Epithelial cell of prostate (primary cell): ENCODE measurements at places on chromosomes 7 and 10.

GRCh38 chr10:107031931-107032699 is 132.4 kb downstream of the SORCS1 start:
- no peak for DNase-seq

- no peak for DNase-seq
Measured at GRCh38 chr10:74875966-74876365, 49.6 kb downstream of the KAT6B start.

DNA sequence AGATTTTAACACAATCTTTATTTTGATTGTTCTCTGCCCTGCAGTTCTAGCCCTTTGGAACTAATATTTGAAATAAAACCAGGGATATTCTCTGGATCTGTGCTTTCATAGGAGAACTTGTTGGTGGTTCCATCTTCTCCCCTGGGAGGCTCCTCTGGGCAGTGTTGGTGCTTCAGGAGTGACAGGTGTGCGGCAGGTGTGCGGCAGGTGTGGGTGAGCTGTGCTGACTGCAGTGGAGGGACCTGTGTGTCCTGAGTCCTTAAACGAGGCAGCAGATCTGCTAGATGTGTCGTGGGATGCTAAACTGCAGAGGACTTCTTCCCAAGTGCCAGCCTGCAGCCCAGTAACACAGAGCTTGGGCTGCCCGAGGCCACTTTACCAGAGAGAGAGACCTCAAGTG is 98.4 kb downstream of the LYZL1 start:
- DNase-seq, result no peak

GRCh38 chr10:110365356-110366143 is 60.8 kb upstream of the SMNDC1 start:
- DNase-seq, result no peak

DNA sequence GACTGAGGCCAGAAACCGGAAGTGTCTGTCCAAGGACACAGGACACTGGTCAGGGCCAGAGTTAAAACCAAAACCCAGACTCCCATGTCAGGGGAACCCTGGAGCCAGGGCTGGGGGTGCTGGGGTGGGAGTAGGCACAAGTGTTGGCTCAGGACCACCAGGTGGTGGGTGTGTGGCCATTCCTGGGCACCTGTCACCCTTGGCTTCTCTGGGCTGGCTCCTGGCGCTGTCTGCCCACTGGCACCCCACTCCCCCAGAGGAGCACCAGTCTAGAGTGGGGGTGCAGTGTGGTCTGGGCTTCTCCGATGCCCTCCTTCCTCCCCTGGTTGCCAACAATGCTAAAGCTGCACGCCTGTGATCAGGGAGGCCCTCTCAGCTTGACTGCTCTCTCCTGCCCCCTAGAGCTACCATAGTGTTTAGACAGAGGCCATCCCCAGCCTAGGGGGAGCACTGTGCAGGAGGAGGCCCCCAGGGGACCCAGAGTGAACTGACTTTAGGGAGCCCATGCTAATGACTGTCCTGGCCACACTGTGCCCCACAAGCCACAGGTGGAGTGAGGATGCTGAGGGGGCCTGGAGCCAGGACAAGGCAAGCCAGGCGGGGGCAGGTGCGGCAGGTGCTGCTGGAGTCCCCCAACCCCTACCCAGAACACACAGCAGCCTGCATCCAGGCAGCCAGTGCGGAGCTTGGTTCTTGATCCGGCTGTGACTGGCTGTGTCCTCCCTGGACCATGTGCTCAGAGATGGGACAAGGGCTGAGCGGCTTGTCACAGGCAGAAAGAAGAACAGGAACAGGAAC is 11.0 kb downstream of the RASGEF1A start:
- no peak for DNase-seq

GRCh38 chr10:101012525-101013364 is 13.1 kb downstream of the LZTS2 start:
- peak; percentile 64 for DNase-seq

DNA sequence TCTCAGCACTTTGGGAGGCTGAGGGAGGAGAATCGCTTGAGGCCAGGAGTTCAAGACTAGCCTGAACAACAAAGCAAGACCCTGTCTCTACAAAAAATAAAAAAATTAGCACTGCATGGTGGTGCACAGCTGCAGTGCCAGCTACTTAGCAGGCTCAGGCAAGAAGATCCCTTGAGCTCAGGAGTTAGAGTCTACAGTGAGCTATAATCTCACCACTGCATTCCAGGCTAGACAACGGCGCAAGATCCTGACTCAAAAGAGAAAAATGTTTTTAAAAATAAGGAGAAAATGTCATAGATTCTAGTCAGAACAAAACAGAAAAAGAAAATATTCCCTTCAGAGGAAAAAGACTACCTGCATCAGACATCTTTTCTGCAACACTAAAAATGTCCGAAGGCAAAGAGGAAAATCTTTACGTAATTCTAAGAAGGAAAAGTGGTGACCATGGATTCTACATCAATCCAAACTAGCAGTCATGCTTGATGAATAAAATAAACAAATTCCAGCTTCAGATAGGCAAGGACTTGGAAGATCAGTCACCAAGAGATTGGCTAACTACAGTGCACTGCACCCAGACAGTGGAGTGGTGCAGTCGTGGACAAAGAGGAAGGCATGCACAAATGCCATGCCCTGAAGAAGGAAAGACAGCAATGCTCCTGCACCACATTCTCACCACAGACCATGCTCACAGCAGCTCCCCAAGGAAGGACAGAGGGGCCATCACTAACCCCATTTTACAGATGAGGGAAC is 54.3 kb downstream of the ERCC6 start:
- DNase-seq, result no peak

DNA sequence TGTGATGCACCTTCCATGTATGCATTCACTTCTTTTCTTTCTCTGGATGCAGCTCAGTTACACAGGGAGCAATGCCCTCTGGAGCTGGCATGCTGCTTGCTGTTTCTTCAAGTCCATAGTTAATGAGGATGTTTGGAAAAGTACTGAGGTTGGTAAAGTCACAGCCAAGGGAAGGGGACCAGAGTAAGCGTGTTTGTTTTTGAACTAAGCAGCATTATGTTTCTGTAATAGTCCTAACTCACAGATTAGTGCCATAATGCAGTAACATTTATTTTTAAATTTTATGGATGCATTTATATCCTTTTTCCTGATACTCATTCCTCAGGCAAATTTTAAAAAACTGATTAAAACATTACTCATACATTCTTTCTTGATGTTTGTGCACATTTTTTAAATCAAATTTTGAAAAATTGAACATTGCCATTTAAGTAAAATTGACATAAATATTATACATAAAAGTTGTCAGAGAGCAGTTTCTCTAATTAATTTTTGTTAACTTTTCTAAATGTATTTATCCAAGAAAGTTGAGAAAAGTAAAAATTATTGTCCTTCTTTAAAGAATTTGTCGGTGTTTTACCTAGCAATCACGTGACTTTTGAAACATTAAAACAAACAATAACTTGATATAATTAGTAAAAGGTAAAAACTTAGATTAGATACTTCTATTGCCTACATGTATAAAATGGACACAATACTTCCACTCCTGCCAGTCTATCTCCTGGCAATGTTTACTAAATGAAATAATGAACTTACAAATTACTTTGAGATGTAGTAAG is 659.6 kb upstream of the ANKRD30A start:
- no peak for DNase-seq

GRCh38 chr7:82343716-82344115 is 99.9 kb downstream of the CACNA2D1 start:
- no peak for DNase-seq

GRCh38 chr10:89395141-89395540 is 2.7 kb downstream of the IFIT1 start:
- DNase-seq, result no peak

DNA sequence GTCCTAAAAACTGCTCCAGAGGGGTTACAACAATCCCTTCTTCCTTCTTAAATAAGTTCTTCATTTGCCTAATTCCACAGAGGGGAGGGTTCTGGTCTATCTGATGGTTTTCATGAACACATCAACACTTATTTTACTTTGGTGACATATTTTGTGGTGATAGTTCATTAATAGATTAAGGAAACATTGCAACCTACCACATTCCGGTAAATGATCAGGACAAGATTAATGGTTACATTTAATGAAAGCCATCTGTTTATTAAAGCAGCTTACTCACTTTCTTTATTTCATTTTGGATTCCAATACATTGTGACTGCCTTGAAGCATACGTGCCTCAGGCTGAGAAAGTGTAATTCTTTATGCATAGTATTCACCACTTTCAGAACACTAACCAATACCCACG is 101.0 kb downstream of the SKIDA1 start:
- DNase-seq, result no peak

DNA sequence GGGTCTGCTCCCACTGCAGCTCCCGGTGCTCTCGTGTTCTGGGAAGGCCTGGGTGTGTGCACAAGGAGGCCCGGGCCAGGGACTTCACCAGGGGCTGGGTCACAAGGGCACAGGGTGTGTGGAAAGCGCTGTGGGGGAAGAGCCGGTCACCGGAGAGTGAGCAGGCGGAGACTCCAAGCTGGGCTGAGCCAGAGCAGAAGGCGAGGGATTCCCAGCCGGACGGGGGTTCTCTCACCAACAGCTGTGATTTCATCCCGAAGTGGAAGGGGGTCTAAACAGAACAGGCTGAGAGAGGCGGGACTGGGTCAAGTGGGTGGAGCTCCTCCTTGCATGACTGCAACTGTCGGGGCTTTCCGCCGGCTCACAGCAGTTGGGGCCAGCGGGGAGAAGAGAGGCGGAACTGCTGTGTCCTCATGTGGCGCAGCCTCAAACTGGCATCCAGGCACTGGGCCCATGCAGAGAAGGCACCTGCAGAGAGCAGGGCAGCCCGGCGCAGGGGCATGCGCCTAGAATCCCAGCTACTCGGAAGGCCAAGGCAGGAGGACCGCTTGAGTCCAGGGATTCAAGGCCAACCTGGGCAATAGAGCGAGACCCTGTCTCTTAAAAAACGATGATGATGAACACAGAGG is 7.6 kb upstream of the ORAI2 start:
- no peak for DNase-seq

- DNase-seq, result no peak
Measured at GRCh38 chr10:130440494-130440893, 304.3 kb downstream of the GLRX3 start.

DNA sequence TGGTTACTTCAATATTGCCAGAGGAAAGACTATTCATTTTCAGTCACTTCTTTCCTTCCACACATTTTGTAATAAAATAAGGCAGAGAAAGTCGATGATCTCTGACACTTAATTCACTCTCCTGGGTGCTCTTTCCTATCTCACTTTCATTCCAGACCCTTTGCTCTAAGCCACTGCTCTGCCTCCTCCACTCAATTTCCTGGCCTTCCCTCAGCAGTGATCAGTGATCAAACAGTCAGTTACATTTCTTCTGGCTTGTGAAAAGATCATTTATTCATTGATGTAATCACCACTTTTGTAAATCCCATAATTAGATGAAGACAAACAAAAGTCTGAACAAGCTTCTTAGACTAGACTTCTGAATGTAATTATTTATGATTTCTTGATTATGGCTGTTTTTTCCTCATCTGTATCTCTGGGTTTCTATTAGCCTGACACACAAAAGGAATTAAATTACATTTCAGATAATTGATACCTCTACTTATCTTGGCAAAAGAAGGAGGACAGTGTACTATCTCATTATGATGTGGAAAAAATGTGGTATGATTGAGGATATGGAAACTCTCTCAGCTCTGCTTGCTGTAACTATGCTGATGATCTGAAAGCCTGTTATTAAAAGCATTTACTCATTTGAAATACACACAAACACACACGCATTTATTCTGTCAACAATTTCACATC is 1102.3 kb downstream of the GRM8 start:
- no peak for DNase-seq

DNA sequence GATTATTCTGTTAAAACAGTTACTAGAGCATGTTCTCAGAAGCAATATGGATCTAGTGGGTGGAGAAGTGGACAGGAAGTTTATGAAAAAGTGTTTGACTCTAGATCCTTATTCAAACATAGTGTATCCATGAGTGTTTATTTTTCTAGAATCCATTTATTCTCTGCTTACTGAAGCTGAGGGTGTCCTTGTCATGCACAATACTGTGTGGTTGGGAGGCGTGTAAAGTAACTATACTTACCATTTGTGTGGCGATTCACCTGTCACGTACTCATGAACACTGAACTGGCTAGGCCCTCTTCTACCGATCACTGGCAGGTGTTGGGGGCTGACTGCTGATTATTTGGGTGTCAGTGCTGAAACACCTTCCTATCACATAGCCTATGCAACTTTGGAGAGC is 74.0 kb downstream of the POU6F2 start:
- no peak for DNase-seq

- no peak for DNase-seq
Measured at GRCh38 chr7:64879086-64879730, 23.9 kb upstream of the ZNF273 start.

DNA sequence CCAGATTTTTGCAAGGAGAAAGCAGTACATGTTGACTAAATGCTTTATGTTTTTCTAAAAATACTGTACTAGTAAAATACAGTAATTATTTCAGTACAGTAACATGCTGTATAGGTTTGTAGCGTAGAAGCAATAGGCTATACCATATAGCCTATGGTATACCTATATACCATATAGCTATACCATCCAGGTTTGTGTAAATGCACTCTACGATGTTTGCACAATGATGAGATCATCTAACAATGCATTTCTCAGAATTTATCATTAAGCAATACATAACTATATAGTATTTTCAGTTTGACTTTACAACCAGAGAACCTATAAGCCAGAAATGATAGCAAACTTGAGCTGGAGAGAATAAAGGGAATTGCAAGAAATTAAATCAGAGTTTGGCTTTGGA is 109.7 kb upstream of the DNAJB12 start:
- DNase-seq, result no peak

GRCh38 chr7:25795824-25796235 is 356.2 kb upstream of the NFE2L3 start:
- DNase-seq, result no peak

GRCh38 chr7:70621954-70622600 is 509.9 kb upstream of the GALNT17 start:
- no peak for DNase-seq

- no peak for DNase-seq
Measured at GRCh38 chr7:6274743-6275142, 2.3 kb upstream of the CYTH3 start.

DNA sequence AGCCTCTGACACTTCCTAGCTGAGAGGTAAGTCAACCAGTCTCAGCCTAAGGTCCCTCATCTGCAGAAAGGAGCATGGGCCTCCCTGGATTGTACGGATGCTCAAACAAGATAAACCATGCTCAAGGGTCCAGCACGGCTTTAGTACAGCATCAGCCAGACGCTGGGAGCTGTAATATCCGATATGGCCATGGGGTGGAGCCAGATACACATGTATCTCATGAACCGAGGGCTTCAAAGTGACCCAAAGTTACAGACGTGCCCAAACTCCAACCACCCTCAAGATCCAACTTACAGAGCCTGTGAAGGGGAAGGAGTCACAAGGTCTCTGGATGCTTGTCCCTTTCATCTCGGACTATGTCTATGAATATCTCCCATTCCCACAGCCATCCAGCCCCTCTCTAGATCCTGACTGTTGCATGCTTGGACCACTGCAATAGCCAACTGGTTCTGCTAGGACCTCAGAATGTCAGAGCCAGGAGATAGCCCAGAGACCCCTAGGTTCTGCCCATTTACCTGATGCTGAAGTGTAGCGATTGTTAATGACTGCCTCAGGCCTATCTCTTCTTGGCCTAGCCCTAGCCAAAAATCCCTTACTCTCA is 142.4 kb downstream of the SH3PXD2A start:
- no peak for DNase-seq

GRCh38 chr7:151423936-151424335 is 14.1 kb upstream of the WDR86 start:
- DNase-seq, result no peak

GRCh38 chr10:123443924-123444323 is 222.2 kb upstream of the GPR26 start:
- no peak for DNase-seq
